ENCODE measurements at places on chromosomes 6 and 20.

DNA sequence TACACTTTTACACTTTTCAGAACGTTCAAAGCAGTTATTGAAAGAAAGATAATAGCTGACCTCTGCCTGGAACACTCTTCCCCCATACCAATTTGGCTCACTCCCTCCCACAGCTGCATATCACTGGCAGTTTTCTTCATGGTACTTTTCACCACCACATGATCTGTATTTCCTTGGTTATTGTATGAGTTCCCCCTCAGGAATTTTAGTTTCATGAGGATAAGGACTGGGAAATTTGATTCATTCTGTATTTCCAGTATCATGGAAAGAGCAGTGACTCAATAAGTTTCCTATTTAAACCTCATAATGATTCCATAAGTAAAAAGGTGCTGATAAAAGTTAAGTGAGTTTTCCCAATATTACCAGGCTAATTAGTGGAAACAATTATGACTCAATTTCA lies 16.0 kb downstream of the HTR1B start:
- no peak for DNase-seq

DNA sequence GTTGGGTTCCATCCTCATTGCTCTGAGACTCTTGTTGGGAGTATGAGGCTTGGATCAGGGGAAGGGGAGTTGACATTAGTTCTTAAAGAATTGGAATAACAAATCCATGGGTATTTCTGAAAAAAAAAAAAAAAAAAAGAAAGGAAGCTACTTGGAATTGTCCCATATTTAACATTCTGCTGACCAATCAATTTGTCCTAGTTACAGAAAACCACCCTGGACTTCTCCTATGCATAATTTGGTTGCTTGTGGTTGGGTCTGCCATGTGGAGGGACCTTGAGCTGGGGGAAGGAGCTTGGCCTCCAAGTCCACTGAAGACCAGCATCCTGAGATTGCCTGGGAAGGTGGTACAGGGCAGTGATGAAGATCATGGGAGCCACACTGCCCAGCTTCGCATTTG lies 32.6 kb downstream of the PLG start:
- no peak for DNase-seq

GRCh38 chr6:36739947-36740817 lies 42.6 kb downstream of the RAB44 start:
- no peak for DNase-seq

GRCh38 chr6:19812512-19813119 lies 24.6 kb upstream of the ID4 start:
- DNase-seq = no peak

DNA sequence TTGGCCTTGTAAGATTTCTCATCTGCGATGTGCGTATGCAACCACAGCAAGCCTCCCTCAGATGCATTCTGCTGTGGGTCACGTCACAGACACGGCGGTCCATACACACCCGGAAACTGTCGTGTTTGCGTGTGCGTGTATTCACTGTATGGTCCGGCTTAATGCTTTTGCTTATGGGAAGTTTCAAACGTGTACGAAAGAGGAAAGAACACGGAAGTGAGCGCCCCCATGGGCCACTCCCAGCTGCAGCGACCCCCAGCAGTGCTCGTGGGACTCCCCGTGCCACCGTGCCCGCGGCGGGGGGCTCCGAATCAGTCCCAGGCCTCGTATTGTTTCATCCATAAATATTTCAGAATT lies 10.2 kb downstream of the DLL1 start:
- DNase-seq = no peak

DNA sequence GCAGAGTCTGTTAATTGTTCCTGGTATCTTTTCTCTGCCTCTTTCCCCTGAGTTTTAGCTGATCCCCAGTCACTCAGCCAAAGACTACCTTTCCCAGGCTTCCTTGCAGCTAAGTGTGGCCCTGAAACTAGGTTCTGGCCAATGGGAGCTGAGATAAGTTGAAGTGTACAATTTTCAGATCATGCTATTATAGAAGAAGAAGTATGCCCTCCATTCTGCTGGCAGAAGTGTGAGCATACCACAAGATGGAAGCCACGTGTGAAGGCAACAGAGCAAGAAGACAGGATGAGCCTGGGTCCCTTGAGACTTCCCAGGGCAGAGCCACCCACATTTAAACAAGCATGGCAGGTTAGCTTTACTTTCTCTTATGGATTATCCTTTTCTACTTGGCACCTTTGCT lies 273.2 kb downstream of the HIVEP2 start:
- no peak for DNase-seq

DNA sequence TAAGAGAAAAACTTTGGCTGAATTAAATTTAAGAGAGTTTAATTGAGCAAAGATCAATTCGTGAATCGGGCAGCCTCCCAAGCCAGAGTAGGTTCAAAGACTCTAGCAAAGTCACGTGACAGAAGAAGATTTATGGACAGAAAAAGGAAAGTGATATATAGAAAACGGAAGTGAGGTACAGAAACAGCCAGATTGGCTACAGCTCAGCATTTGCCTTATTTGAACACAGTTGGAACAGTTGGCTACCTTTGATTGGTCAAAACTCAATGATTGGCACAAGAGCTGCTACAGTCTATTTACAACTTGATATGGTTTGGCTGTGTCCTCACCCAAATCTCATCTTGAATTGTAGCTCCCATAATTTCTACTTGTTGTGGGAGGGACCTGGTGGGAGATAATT lies 102.6 kb downstream of the PLG start:
- DNase-seq = no peak

- DNase-seq = no peak
Observed at GRCh38 chr20:496126-496696, 33.9 kb upstream of the TBC1D20 start.

DNA sequence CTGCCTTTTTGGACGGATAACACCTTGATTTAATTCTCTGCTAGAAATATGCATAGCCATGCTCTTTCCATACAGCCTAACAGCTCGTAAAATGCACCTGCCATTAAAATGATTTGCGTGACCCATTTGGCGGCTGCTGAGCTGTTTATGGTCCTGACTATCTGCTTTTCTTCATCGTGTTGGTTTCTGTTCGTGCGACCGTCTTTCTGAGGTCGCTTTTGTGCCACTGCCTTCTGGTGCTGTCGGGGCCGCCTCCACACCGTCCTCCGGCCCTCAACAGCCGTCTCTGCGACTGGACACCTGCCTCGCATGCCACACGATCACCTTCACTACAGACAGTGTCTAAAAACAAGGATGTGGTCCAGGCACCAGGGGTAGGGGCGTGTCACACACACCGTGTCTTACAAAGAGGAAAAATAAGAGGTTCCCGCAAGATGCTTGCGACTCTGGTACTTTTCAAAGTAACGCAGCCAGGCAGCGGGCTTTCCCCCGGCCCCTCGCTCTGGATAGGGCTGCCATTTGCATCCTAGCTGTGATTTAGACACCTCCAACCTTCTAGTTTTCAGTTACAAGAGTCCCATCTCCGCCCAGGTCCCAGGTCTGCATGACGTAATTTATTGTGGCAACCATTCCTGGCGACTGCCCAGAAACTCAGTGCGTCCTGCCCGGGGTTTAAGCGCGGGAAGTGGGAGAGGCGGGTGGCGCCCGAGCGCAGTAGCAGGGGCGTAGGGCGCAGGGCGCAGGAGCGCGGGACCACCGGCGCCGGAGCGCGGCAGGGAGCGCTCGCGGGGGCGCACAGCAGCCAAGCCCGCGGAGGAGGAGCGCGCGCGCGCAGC lies at the start of gene STMND1:
Gene STMND1, plus strand, starts transcription at position 629 of the 836 bp plus-strand sequence. CDS start 208 bp downstream, outside the sequence.
- no peak for DNase-seq

- no peak for DNase-seq
Observed at GRCh38 chr6:137084090-137084489, 39.3 kb upstream of the IL20RA start.

DNA sequence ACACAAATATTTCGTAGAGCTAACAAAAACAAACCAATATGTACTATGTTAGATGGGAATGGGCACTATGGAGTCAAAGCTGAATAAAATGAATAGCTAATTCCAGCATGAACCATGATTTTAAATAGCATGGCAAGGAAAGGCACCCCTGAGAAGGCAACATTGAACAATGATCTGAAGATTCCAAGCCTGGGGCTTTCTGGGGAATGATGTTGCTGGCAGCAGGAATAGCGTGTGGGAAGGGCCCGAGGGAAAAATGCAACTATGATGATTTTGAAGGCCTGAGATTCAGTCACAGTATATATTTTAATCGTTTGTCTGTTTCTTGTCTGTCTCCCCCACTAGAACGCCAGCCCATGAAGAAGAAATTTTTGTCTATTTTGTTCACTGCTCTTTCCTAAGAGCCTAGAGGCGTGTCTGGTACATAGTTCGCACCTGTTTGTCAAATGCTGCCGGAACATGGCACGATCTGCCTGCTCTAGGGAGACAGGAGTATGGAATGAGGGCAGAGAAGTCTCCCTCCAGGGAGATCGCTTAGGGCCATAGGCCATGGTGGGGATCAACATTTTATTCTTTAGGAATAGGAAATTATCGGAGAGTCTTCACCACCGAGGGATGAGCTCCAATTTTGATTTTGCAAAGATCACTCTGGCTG lies 84.8 kb upstream of the EYA2 start:
- no peak for DNase-seq

DNA sequence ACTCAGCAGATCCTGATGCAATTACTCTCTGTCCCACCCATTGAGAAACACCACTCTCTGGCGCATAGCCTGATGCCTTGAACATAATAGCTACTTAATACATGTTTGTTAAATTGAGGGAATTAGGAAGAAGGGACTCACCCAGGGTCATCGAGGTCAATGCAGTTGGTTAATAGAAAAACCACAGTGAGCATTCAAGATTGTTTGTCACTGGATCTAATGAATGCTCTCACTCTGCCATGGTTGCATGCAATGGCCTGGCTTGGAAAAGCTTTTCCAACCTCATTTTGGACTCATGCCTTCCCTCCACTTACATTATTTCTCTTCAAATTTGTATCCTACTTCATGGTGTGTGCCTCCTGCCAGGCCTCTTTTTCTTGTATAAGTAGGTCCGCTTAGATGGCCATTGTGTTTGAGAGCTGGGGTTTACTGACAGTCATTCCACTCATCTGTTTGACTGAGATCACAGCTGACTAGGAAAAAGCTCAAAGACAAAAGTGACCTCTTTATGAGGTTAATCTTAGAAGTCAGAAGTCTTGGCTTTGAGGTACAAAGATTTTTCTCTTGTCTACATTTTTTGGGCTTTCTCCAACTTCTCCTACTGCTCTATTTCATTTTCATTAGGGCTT lies 154.8 kb upstream of the RAB32 start:
- no peak for DNase-seq

GRCh38 chr6:166691199-166691598 lies 64.1 kb upstream of the RPS6KA2 start:
- DNase-seq = no peak

GRCh38 chr6:26029857-26030653 lies 57.2 kb upstream of the HFE start:
- peak; percentile 38 for DNase-seq

GRCh38 chr6:6357032-6357431 lies 36.6 kb upstream of the F13A1 start:
- DNase-seq = no peak

DNA sequence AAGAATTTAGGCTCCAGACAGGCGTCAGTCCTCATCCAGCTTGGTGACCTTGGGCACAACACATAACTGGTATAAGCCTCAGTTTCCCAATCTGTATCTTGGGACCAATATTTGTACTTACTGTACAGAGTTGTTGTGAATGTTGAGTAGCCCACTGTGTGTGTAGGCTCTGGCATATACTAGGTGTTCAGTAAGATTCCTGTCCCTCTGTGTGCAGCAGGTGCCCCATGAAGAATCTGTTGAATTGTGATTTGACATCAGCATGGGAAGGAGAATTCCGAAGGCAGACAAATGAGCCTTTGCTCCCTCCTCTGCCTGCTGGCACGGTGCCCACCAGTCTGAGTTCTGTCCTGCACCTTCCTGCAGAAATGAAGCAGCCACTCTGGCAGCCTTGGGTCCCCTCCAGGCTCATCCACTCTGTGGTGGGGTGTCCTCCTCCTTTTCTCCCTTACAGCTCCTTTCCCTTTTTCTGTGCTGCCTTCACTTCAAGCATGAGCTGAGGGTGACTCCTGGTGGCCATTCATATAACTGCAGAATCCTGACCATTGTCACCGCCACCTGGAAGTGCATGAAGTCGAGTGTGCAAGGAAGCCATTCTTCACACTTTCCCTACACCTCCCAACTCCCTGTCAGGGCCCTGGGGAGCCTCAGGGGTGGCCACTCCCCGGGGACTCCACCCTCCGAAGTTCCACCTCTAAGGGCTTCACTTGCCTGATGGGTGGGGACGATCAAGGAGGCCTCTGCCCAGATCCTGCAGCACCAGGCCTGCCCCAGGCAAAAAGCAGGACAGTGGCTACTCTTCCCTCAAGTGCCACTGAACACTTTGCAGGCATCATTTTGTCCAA lies 48.2 kb downstream of the MRPL14 start:
- DNase-seq = peak; percentile 85

DNA sequence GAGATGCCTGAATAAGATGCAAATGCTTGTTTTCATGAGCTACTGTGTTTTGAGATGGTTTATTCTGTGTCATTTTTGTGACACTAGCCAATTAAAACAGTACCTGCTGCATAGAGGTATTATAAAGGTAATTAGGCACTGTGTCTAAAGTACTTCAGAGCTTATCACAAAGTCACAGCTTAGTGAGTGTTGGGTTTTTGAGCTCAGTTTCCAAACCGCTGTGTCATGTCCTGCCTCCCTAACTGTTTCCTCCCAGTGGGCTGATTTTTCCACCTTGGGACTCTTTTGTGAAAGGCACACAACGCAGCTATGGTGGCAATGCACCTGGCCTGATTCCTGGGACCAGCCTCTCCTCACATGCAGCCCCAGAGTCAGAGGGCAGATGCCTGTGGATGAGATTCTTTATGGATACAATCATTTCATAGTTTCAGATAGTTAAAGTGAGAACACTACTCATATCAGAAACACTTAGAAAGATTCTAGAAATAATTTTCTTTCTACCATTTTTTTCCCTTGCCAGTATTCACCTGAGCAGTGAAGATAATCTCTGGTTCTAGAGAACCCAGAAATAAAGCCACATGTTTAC lies 41.3 kb upstream of the TAGAP start:
- no peak for DNase-seq

GRCh38 chr6:158684745-158685324 lies 35.0 kb downstream of the SYTL3 start:
- DNase-seq = no peak

DNA sequence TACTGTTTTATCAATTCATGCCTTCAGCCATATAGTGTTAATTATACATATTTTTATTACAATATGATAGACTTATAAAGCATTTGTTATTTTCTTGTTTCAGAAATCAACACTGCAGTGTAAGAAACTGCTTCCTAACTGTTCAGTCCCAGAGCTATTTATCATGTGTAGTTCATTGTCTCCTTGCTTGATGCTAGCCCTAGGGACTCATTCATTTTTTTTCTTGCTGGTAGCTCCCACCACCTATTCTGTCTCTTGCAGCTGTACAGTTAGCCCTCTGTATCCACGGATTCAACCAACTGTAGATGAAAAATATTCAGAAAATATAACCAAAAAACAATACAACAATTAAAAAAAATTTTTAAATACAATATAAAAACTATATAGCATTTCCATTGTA lies 121.3 kb downstream of the STXBP5 start:
- DNase-seq = no peak

GRCh38 chr6:34697544-34697836 lies 923 bp upstream of the ILRUN start:
- DNase-seq = no peak

- DNase-seq = no peak
Observed at GRCh38 chr6:163705923-163706322, 291.4 kb downstream of the QKI start.

- no peak for DNase-seq
Observed at GRCh38 chr6:143375022-143375585, 75.4 kb downstream of the ADAT2 start.
